Large intestine (tissue), 12 donors: ENCODE measurements at places on chromosomes 1 and 21. TPM values are rescaled to one million over a fixed set of nuclear protein-coding genes. Genes with fewer than 3 reads are reported as not detected.

- DNase-seq: no peak
Measured at GRCh38 chr1:212952641-212952976, 2.3 kb downstream of the VASH2 start.

DNA sequence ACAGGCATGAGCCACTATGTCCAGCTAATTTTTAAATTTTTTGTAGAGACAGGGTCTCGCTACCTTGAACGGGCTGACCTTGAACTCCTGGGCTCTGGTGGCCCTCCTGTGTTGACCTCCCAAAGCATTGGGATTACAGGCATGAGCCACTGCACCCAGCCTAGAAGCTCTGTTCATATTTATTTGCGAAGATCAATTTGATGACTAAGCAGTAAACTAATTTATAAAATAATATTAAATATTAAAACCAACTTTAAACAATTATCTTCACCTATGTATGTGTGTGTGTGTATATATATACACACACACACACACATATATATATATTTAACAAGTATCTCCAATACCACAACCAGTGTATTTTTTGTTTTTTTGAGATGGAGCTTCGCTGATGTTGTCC lies 4.4 kb downstream of the NADK start:
- DNase-seq: no peak

DNA sequence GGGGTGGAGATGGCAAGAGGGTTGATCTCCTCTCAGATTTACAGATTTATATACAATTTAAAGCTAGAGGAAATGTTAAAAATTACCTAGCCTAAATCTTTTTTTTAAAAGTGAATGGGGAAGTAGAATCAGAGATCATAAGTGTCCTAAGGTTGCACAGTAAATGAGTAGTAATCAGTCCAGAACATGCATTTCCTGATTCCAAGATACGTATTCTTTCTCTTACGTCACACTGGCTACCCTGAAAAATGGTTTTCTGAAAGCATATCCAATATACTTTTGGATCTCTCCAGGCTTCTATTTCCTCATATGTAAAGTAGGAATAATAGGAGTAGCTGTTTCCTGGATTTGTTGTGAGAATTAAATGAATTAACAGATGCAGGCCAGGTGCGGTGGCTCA lies 11.7 kb downstream of the GADD45A start:
- DNase-seq: no peak

- DNase-seq: no peak
Measured at GRCh38 chr1:161046605-161047228, 940 bp upstream of the USF1 start.

GRCh38 chr1:247324204-247324787 lies 7.4 kb downstream of the ZNF496 start:
- DNase-seq: no peak

GRCh38 chr21:44434568-44434925 lies 20.8 kb upstream of the LRRC3 start:
- no peak for DNase-seq

DNA sequence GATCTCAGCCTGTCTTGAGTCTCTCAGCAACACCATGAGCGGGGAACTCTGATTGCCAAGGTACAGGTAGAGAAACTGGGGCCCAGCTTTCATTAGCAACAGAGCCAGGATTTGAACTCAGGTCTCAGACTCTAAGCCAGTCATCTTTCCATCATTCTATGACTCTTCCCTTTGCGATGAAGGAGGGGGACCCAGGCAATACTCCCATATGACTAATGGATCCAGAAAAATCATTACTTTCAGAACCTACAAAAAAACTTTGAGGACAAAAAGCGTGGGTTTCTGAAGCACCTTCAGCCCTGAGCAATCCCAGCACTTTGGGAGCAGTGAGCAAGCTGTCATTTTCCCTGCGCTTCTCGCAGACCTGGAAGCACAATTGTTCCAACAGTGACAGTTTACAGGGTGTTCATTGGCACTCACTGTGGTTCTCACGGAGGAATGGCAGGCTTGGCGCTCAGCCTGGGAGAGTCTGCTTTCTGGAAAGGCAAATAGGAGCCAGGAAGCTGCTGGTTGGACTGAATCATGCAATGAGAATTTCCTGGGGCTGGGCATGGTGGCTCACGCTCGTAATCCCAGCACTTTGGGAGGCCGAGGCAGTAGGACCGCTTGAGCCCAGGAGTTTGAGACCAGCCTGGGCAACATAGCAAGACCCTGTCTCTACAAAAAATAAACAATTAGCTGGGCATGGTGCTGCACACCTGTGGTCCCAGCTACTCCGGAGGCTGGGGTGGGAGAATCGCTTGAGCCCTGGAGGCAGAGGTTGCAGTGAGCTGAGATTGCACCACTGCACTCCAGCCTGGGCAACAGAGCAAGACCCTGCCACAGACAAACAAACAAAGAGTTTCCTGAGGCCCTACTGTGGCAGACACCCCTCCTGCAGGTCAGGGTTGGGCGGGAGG lies 40.1 kb downstream of the SLC2A7 start:
- DNase-seq: no peak

DNA sequence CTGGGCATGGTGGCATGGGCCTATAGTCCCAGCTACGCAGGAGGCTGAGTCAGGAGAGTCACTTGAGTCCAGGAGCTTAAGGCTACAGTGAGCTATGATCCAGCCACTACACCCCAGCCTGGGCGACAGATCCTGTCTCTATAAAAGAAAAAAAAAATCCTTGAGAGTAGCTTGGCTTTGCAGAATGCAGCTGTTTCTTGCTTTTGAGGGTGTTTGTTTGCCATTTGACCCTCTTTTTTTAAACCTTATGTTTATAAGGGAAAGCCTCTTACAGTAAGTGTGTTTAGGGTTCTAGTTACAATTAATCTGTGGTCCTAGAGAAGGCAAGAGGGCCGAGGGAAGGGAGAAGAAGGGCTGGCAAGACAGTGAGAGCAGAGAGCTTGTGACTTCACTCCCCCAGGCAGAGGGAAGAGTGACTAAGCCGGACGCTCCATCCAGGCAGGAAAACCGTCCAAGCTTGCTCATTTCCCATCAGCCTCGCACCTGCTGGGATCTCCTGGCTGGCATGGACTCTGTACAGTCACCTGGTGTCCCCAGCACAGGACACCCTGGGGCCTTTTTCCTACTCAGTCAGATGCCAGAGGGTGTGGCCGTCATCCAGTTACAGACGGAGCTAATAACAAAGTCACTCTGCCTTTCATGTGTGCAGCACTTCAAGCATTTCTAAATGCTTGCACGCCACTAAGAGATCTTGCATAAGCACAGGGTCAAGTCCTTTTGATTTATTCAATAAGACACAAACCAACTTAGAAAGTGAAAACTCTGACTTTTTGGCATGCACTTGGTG lies 55.5 kb upstream of the PSEN2 start:
- DNase-seq: peak; percentile 96

DNA sequence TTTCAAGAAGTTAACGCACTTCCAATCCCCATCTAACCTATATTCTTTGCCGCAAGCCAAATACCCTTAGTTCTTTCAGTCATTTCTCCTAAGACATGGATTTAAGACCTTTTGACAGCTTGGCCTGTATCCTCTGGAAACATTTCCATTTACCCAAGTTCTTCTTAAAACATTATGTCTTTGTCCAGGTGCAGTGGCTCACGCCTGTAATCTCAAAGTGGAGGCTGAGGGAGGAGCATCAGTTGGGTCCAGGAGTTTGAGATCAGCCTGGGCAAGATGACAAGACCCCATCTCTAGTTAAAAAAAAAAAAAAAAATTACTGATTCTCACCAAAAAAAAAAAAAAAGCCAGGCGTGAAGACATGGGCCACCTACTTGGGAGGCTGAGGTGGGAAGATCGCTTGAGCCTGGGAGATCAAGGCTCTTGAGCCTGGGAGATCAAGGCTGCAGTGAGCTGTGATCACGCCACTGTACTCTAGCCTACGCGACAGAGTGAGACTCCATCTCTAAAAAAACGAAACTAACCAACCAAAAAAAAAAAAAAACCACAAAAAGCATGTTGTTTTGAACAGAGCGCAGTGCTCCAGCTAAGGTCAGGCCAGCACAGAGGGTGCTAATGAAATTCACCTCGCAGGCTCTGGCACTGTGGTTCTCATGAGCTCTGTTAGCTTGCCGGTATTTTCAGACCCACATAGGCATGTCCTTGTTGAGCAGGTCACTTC lies 36.0 kb downstream of the NUAK2 start:
- DNase-seq: no peak

- DNase-seq: no peak
Measured at GRCh38 chr1:41525891-41526587, 41.6 kb upstream of the EDN2 start.

DNA sequence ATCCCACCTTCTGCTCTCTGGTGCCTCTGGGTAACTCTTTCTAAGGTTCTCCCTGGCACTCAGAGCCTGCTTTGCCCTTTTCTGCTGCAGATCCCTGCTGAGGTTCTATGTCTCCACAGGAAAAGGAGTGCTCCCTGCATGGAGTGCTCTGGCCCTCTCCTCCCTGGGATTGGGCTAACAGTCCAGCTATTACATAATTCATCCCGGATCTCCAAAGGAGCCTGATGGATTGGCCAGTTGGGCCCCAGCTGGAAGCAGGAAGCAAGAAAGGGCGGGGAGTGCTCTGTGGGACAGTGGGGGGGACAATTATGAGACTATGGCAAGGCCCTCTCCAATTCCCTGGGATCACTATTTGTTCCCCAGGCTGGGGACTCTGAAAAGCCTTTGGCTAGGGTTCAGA lies 51.9 kb upstream of the GOLT1A start:
- DNase-seq: no peak

DNA sequence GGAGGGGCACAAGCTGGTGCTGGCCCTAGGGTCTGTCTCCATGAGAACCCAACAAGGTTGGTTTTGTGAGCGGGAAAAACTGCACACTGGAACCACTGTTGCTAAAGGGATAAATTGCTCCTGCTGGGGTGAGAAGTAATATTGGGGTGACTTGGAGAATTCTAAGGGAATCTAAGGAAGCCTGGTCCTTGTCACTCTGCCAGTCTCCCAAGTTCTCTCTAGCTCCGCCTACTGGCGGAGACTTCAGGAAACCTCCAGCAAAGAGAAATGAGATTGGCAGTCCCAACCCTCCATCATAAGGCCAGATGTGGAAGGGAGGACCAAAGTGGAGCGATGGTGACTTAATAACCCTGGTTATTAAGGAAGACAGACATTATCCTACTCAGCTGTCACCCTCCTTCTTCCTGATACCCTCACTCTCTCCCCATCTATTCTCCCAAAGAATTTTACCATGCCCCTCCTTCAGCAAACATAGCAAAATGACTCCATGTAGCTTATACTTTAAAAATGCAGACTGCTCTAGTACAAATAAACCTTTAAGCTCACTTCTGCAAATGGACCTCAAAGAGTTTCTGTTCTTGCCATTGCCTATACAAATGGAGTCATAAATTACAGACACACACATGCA lies 2.7 kb downstream of the LCE1F start:
- no peak for DNase-seq

GRCh38 chr21:44626262-44626661 lies 631 bp upstream of the KRTAP10-9 start:
- DNase-seq: no peak

DNA sequence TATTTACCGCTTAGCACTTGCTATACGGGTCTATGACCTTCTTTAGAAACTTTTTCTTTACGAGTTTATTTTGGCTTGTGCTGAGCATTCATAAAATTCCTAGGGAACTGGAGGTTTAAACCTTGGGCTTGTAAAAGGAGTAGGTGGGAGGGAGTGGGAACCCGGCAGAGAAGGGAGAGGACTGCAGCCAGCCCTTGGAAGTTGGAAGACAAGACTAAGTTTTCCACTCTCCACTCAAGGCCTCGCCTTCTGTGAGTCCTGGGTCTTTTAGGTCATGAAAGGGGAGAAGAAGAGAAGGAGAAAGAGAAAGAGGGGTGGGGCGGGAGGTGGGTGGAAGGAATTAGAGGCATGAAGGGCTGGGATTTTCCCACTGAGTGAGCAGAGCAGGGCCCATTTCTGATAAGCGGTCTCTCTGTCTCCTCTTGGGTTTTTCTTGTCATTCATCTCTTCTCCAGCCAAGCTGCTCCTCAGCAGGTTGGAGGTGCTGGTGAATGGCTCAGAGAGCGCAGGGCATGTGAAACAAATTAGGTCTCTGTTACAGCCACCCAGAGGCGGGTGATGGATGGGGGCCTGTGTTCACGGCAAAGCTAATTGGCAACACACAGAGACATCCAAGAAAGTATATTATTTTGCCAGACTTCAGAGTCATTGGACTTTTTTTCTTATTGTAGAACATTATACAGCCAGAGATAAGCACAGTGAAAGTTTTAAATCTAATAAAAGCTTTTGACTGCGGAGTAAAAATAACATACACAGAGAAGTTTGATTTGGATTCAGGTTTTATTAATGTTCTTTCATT lies 247.3 kb downstream of the FOXD2 start:
- no peak for DNase-seq

DNA sequence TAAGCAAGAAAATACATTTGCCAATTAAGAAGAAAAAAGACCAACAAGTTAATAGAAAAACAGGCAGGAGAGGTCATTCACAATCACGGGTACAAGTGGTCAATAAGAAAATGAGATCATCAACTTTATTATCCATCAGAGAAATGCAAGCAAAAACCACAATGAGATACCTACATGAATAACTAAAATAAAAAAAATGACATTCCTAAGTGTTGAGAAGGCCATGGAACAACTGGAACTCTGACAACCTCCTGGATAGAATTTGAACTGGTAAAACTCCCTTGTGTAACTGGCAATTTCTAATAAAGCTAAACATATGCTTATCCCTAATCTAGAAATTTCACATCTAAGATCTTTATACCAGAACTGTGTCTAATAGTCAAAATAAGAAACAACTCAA lies 135.4 kb upstream of the BACE2 start:
- no peak for DNase-seq

- no peak for DNase-seq
Measured at GRCh38 chr1:245615001-245615400, 460.2 kb downstream of the KIF26B start.

DNA sequence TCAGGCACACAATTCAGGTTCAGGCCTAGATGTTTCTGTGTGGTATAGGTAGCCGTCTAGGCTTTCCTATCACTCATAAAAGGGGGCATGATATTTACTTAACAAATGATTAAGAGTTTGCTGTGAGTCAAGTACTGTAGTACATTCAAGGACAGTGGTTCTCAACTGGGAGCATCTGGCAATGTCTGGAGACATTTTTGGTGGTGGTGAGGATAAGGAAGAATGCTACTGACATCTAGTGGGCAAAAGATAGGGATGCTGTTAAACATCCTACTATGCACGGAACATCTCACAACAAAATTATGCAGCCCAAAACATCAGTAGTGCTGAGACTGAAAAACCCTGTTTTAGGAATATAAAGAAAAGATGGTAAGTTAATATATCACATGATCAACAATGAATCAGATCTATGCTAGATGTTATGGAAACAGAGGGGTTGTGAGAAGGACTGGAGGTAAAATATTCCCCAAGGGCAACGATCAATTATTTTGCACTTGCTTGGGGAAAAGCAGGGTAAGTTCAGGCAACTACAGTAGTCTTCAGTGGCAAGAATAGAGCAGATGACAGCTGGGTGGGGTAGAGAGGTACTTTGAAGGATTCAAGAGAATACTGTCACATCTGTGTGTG lies 4.9 kb downstream of the DNTTIP2 start:
- no peak for DNase-seq

Gene LYST
- polyA plus RNA-seq: 6.3 TPM

Gene GUK1
- polyA plus RNA-seq: 397 TPM

Gene ETV3L
- polyA plus RNA-seq: not detected

Gene ADAMTS5
- polyA plus RNA-seq: 7.8 TPM

Gene SV2A
- polyA plus RNA-seq: 5.1 TPM

Gene LGR6
- 0.36 TPM for polyA plus RNA-seq

Gene NUDT17
- 5.1 TPM for polyA plus RNA-seq

Gene LCE1B
- polyA plus RNA-seq: not detected

Gene IL19
- not detected for polyA plus RNA-seq

Gene CLDN17
- not detected for polyA plus RNA-seq

Gene CD48
- polyA plus RNA-seq: 8.6 TPM

Gene TNNT2
- polyA plus RNA-seq: 20.8 TPM
